ENCODE measurements at places on chromosomes 16 and 17. TPM values are rescaled to one million over a fixed set of nuclear protein-coding genes. Genes with fewer than 3 reads are reported as not detected.

DNA sequence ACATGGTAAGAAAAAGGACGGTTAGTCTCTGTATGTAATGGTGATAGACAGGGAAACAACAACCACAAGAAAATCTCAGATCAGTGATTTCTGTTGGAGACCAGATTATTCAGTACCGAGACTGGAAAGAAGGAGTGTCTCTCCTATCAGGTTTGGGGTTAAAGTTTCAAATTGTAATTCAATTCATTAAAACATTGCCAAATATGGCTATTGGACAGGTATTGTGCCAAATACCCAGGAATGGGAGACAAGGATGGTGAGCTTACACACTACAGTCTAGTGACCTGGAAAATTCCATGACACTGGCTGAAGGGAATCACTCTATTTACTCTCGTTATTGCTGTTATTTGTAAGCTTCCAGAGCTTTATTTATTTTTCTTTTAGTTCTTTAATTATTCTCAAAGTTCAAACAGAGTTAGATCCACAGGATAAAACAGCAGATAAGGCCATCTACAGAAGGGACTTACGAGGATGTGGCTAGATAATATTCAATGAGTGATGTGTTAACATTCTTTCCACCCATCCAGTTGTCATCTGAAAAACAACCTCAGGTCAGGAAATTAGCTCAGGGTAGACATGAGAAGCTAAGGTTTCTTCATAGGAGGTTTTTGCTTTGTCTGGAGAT lies 25.1 kb upstream of the MMD start:
- H3K4me3 ChIP-seq: no peak overlapping the region
- H3K27me3 ChIP-seq: peaks cover 3% of the 10 kb centered on the region
- no peak for DNase-seq
- no peak overlapping the region for H3K27ac ChIP-seq

- DNase-seq: no peak
- H3K27ac ChIP-seq: no peak overlapping the region
- no peak overlapping the region for H3K4me3 ChIP-seq
- peaks cover 26% of the 10 kb centered on the region for H3K36me3 ChIP-seq
- peaks cover 29% of the 10 kb centered on the region for H3K4me1 ChIP-seq
- peaks cover 17% of the 10 kb centered on the region for H3K27me3 ChIP-seq
Measured at GRCh38 chr17:48571826-48572417, 6.2 kb downstream of the HOXB4 start.

DNA sequence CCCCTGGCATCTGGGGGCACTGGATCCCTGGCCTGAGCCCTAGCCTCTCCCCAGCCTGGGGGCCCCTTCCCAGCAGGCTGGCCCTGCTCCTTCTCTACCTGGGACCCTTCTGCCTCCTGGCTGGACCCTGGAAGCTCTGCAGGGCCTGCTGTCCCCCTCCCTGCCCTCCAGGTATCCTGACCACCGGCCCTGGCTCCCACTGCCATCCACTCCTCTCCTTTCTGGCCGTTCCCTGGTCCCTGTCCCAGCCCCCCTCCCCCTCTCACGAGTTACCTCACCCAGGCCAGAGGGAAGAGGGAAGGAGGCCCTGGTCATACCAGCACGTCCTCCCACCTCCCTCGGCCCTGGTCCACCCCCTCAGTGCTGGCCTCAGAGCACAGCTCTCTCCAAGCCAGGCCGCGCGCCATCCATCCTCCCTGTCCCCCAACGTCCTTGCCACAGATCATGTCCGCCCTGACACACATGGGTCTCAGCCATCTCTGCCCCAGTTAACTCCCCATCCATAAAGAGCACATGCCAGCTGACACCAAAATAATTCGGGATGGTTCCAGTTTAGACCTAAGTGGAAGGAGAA lies 13.5 kb downstream of the STH start:
- no peaks in the 10 kb centered on the region for H3K36me3 ChIP-seq
- H3K27ac ChIP-seq: no peak overlapping the region
- no peak overlapping the region for H3K4me3 ChIP-seq
- H3K4me1 ChIP-seq: no peaks in the 10 kb centered on the region
- peaks cover 2% of the 10 kb centered on the region for H3K27me3 ChIP-seq

DNA sequence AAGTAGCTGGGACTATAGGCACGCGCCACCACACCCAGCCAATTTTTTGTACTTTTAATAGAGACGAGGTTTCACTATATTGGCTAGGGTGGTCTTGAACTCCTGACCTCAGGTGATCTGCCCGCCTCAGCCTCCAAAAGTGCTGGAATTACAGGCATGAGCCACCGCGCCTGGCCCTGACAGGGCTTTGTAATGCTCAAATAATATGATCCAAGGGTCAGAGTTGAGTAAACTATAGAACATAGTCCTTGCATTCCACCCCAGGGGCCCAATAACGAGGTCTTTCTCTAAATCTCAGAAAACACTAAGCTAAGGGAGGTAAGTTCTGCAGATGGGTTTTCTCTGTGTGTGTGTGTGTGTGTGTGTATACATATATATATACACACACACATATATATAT lies 5.8 kb upstream of the MEOX1 start:
- no peaks in the 10 kb centered on the region for H3K36me3 ChIP-seq
- peaks cover 6% of the 10 kb centered on the region for H3K27me3 ChIP-seq
- H3K27ac ChIP-seq: no peak overlapping the region
- peaks cover 9% of the 10 kb centered on the region for H3K4me1 ChIP-seq
- H3K4me3 ChIP-seq: no peak overlapping the region

ANKRD40CL gene
- not detected for total RNA-seq

DNA sequence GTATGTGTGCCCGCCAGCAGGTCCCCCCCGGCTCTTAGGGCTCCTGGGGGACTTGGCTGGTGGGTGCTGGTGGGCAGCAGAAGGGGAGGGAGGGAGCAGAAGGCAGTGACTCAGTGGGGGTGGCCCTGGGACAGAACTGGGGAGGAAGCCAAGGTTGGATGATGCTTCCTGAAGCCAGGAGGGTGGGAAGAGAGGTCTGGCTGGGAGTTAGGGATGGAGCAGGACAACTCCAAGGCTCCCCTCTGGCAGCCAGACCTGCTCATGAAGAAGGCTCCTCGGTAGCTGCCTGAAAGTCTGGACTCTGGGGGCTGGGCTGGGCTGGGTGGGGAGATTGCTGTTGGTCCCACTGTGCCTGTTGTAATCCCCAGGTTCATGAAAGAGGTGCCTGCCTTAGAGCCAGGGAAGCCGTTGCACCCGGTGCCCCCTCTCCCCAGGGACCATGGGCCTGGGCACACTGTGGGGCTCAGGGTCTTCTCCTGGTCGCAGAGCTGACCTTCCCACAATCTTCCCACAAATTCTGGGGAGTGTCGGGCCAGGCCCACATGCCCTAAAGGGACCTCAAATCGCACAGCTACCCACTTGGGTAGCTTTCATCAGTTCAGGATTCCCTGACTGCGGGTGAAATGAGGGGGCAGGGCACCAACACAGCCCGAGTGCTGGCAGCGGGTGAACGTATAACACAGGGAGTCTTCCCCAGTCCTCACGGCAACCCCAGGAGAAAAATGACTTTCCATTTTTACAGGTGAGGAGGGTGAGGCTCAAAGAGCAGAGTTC lies 1.1 kb upstream of the PLEKHG4 start:
- DNase-seq: no peak
- peaks cover 30% of the 10 kb centered on the region for H3K4me1 ChIP-seq
- peak overlapping the region; percentile 88 for H3K4me3 ChIP-seq
- peaks cover 16% of the 10 kb centered on the region for H3K36me3 ChIP-seq
- H3K27me3 ChIP-seq: no peaks in the 10 kb centered on the region
- peak overlapping the region; percentile 86 for H3K27ac ChIP-seq

ALOXE3 gene
- not detected for total RNA-seq

GRCh38 chr17:9401434-9401833 lies 174.2 kb downstream of the STX8 start:
- no peak for DNase-seq
- H3K36me3 ChIP-seq: no peaks in the 10 kb centered on the region
- no peaks in the 10 kb centered on the region for H3K27me3 ChIP-seq
- no peaks in the 10 kb centered on the region for H3K4me1 ChIP-seq
- H3K4me3 ChIP-seq: no peak overlapping the region

KCNJ12 gene
- total RNA-seq: not detected

GRCh38 chr17:43545383-43545632 lies 832 bp downstream of the ETV4 start:
- H3K27ac ChIP-seq: no peak overlapping the region
- peaks cover 50% of the 10 kb centered on the region for H3K27me3 ChIP-seq
- peak overlapping the region; percentile 74 for H3K4me3 ChIP-seq

KRTAP17-1 gene
- total RNA-seq: not detected

CHST6 gene
- total RNA-seq: not detected

DNA sequence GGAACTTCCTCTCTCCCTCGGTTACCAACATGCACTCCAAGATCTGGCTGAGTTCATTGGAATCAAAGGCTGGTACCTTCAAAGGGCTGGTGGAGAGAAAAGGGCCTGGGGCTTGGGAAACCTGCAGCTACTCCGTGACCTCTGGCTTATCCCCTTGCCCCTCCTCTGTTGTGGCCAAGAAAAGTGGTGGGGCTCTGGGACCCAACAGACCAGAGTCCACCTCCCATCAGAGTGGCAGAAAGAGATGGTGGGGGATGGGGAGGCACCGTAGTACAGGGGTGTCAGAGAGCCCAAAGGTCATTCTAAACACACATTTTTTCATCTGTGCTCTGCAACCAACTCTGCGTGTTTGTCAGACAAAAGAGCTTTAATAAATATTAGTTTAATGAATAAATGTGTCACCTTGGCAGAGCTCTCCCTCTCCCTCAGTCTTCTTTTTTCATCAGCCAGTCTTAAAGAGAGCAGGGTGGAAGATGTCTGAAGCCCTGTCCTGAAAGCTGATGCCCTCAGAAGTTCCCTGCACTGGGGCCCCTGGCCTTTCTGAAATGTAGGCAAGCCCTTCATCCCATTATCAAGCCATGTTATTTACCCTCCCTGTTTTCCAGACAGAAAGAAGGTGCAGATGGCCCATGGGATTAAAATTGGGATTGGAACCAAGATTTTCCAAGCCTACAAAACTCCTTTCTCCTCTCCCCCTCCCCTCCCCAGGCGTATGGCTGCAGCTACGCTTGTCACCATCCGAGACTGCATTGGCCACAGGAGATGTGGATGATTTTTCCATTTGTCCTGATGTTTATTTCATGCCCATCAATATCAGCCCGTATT lies 227.3 kb downstream of the CCDC182 start:
- H3K27ac ChIP-seq: no peak overlapping the region
- DNase-seq: no peak

DNA sequence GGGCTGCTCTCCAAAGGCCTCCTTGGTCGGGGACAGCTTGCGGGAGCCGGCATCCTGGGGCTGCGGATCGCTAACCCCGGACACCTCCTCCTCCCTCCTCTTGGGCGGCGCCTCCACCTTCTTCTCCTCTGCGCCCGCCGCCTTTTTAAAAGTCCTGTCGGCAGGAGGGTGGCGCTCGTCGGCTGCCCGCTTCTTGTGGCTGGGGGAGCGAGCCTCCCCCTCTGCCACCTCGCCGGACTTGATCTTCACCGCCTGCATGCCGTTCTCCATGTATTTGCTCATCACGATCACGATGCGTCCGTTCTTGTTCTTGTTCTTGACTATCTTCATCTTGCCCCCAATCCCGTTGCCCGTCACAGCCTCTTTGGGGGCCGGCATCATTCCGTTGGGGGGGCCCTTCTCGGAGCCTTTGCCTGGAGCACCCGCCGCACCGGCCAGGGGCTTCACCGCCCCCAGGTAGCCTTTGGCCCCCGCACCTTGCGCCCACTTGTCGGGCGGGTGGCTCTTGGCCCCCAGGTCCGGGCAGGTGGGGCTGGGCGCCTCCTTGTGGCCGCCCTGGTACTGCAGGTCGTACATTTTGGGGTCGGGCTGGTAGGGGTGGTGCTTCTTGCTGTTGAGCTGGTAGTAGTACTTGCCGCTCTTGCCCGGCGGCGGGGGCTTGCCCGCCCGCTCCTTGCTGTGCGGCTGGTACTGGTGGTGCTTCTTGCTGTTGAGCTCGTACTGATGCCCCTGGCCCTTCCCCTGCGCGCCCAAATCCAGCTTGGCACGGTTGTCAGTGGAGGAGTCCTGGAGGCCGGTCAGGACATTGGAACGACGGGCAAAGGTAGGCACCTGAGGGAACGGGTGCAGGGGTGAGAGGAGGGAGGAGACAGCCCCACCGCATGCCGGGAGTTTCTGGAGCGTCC lies 4.4 kb downstream of the CBX4 start:
- H3K36me3 ChIP-seq: peaks cover 22% of the 10 kb centered on the region
- H3K4me3 ChIP-seq: peak overlapping the region; percentile 15
- H3K27me3 ChIP-seq: peaks cover 1% of the 10 kb centered on the region
- peaks cover 9% of the 10 kb centered on the region for H3K4me1 ChIP-seq
- H3K27ac ChIP-seq: no peak overlapping the region

COX6A2 gene
- not detected for total RNA-seq

- H3K4me1 ChIP-seq: no peaks in the 10 kb centered on the region
- no peak for DNase-seq
Measured at GRCh38 chr17:34122515-34122914, 132.6 kb upstream of the CCL2 start.

DNA sequence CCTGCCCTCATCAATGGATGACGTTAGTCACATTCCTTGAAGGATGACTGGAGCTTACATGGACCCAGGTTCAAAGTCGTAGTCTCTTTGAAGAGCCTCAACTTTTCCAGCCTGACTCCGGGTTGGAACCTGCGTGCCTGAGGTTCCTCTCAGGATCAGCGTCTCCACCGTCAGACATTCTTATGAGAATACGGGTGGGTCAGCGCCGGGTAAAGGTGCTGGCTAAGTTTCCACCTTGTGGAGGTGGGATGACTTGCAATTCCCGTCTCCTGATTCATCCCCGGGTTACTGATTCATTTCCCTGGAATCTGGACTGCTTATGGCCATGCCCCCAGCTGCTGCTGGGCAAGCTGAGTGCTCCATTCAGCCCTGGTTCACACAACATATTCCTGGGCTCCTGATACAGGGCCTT lies 38.9 kb upstream of the CMIP start:
- H3K36me3 ChIP-seq: no peaks in the 10 kb centered on the region
- no peak overlapping the region for H3K27ac ChIP-seq
- no peak overlapping the region for H3K4me3 ChIP-seq

DNA sequence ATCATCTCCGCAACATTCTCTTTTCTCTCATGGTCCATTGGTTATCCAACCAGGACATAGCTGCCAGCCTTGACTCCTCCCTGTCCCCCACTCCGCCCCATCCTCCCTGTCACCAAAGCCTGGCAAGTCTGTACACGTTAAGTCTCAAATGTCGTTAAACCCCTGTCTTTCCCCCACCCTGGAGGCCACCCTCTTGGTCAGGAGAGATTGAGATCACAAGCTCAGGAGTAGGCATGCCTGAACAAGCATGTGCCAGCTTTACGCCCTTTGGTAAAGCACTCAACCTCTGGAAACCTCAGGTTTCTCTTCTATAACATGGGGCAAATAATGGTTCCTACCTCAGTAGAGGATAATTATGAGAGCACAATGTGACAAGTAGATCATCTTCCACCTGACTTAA lies 38.1 kb upstream of the CCL1 start:
- H3K36me3 ChIP-seq: no peaks in the 10 kb centered on the region
- peaks cover 32% of the 10 kb centered on the region for H3K4me1 ChIP-seq
- peaks cover 25% of the 10 kb centered on the region for H3K27me3 ChIP-seq
- DNase-seq: no peak

KIF18B gene
- total RNA-seq: 42.8 TPM

- no peak for DNase-seq
- no peak overlapping the region for H3K27ac ChIP-seq
Measured at GRCh38 chr16:80663078-80663477, 122.3 kb downstream of the DYNLRB2 start.

GRCh38 chr16:56072096-56072495 lies 119.2 kb upstream of the GNAO1 start:
- no peak overlapping the region for H3K27ac ChIP-seq
- DNase-seq: no peak
- no peaks in the 10 kb centered on the region for H3K36me3 ChIP-seq
- H3K27me3 ChIP-seq: peaks cover 5% of the 10 kb centered on the region

Measured in activated T-helper 1 cell treated with anti-CD3 and anti-CD28 coated beads, Interleukin-12 subunit alpha, Interleukin-12 subunit beta, Interleukin-2, Interleukin-4 antibody, amounts not matched to agents 30 ng/mL and 10 ng/mL and 1 ng/mL, durations not matched to agents 14 hours and 24 hours and 36 hours (primary cell).